ENCODE measurements at places on chromosomes 16 and 17.
A peak's percentile ranks its signal among the peaks of the same experiment; 100 is the strongest.

GRCh38 chr16:31476303-31477219 is 4.6 kb downstream of the TGFB1I1 start:
- peak; percentile 96 for DNase-seq

DNA sequence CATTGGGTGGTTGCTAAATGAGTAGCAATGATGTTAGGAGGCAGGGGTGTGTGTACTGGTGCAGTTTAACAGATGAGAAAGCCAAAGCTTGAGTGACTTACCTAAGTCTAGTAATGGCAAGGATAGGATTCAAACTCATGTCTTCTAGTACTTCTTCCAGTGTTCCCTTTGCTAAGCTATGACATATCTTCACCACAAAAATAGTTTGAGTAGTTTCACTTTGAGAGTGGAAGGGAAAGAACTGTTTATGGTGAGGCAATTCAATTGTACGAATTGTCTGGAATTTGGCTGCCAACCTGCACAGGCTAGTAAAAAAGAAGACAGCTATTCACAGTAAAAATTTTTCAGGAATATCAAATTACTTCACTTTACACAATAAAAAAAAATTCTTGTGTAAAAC is 138.0 kb downstream of the NLK start:
- no peak for DNase-seq

- DNase-seq: no peak
Measured at GRCh38 chr16:19741354-19741753, 23.3 kb downstream of the IQCK start.

GRCh38 chr17:45296833-45297124 is 20.0 kb downstream of the MAP3K14 start:
- no peak for DNase-seq

DNA sequence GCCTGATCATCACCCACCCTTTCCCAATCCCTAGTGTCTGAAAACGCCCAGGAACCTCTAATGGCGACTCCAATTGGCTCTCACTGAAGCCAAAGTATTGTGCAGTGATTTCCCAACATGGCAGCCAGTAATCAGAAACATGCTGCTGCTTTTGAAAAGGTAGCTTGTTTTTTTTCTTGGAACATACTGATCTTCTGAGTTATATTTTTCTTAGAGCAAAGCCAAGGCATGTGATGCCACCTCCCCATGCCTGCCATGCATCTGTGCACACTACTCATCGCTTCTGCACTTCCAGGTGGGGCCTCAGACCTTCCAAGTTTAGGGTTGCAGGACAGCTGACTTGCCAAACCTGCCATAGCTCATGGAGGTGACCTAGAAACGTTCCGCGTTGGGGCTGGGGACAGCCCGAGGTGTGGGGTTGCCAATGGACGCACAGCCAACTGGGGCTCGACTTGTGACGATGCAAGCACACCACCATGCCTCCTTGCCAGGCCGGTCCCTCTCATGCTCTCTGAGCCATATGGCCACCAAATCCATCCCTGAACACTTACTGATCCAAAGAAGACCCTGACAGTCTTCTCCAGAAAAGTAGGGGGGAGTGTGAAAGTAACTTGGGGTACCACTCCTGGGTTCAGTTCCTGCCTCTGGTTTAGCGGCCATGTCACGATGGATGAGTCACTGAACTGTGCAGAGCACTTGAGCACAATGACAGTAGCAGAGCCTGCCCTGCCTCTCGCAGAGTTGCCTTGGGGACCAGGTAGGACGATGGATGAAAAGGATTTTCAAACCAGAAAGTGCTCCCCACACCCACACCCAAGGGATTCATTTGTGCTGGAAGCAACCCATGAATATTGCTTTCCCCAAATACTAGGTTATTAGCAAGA is 155.7 kb downstream of the CCDC182 start:
- no peak for DNase-seq

DNA sequence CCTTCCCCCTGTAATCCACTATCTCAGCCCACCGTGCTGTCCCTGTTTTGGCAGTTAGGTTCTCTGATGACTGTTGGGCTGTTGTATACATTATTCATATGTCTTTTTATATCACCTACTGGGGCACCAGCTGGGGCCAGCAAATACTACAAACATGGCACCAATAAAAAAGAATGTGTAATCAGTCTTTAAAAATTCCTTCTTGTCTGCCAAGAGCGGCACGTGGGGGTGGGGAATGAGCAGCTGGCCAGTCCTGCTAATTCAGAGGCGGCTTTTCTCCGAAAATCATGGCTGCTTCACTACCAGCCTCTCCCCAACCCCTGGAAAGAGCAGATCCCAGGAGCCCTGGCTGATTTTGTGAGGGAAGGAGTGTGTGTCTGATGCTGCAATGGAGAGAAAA is 77.7 kb upstream of the EEF2KMT start:
- DNase-seq: no peak

GRCh38 chr16:78022347-78023060 is at the start of gene CLEC3A:
TSS of gene CLEC3A (plus strand) at chr16:78022548. CDS start at chr16:78022627, 79 bp downstream.
- DNase-seq: no peak

GRCh38 chr17:43628089-43628650 is 33.6 kb downstream of the MEOX1 start:
- peak; percentile 77 for DNase-seq

- peak; percentile 92 for DNase-seq
Measured at GRCh38 chr17:35973333-35974260, 7.7 kb downstream of the CCL16 start.

GRCh38 chr17:75594499-75595283 is 7.1 kb downstream of the MYO15B start:
- peak; percentile 45 for DNase-seq

- DNase-seq: no peak
Measured at GRCh38 chr17:6461792-6462524, 17.7 kb downstream of the PIMREG start.

DNA sequence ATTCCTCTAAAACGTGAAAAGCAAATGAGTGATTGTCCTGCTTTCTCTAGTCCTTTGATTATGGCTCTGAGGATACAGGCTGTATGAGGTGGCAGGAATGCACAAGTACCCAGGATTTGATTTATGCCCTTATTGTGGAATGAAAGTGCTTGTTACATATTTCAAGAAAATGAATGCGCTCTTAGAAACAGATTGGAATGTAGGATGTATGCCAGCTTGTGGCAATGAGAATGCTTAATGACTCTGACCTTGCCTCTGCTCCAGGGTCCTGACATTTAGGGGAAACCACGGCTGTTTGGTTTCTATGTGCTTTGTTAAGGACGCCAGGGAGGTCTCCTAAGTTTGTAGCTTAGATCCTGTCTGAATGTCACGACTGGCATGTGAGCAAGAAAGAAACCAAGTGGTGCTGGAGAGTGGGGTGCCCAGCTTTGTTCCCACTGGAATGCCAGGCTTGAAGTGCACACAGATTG is 22.0 kb downstream of the PRCD start:
- no peak for DNase-seq

- DNase-seq: no peak
Measured at GRCh38 chr16:64880994-64881393, 240.9 kb downstream of the CDH11 start.

DNA sequence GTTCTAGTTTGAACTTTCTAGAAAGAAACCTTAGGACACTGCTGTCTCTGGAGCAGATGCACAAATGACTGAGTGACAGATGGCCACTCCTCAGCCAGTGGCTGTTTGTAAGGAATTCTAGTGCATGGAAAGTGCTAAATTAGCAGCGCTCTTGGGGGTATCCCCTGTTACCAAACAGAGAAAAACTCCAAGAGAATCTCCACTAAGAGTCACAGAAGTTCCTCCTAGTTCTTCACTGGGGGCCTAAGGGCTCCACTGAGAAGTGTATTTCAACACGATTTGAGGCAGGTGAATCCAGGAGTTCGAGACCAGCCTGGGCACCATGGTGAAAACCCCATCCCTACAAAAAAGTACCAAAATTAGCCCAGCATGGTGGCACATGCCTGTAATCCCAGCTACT is 18.1 kb upstream of the IRF8 start:
- DNase-seq: no peak

GRCh38 chr17:72372185-72372584 is 251.4 kb downstream of the SOX9 start:
- no peak for DNase-seq

- no peak for DNase-seq
Measured at GRCh38 chr17:6641247-6641863, 495 bp downstream of the TXNDC17 start.

DNA sequence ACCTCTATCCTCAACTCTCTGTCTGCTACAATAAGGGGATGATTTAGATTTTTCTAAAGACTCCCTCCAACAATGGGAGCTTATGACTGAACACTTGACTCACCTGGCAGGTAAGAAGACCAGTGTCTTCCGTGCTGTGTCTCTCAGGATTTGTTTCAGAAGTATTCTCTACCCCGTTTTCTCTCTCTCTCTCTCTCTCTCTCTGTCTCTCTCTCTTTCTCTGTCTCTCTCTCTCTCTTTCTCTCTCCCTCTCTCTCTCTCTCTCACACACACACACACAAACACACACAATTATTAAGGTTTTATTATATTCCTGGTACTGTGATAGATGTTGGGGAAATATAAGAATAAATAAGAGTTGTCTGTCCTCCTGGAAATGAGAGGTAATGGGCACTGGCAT is 263.9 kb downstream of the TOX3 start:
- no peak for DNase-seq

DNA sequence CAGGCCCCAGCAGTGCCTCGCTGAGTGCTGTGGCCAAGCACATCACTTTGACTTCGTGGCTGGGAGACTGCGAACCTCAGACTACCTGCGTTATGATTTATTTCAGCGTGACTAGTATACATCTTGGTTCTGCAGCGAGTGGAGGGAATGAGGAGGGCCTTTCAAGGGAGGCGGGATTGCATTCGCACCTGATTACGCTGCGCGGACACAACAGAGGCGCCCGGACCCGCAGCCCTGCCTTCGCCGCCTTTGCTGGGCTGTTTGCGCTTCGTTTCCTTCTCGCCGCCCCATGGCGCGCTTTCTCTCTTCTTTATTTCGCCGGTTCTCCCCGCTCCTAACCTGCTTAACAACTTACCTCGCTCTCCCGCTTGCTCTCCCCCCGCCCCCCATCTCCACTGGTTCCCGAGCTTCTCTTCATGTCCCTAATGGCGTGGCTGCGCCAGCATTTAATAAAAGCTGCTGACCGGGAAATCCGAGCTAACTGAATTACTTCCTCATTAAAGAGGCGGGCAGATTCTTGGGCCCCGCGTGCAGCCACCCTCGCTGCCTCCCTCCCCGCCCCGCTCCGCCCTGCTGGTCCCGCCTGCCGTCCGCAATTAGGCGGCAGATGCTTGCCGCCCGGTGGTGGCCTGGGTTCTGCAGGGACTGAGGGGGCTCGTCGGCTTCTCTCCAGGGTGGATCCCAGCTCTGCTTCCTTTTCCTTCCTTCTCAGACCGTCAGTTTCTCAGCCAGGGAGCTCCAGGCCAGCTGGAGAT is 257.6 kb upstream of the SDK2 start:
- DNase-seq: no peak

DNA sequence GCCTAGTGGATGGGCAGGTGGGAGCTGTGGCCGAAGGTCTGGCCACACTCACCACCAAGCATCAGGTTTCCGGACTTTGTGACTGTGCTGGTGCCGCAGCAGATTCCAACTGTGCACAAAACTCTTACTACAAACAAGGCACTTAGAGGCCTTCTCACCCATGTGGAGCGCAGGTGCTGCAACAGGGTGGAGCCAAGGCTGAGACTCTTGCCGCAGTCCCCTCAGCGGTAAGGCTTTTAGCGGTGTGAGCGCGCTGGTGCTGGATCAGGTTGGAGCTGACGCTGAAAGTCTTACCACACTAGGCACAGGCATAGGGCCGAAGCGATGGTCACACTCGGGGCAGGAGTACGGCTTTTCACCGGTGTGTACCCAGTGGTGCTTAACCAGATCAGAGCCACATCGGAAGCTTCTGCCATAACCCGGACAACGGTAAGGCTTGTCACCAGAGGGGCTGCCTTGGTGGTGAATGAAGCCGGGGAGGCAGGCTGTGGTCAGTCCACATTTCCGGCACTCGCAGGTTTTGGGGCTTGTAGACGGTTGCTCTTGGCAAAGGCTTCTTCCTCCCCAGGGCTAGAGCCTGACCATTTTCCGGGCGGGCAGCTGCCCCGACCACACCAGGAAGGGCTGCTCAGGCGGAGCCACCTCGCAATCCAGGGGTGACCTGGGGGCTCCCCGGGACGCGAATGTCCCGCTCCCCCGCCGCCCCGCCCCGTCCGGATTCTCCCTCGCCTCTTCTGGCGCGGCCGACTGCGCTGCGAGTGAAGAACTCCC is 1.0 kb upstream of the ARMC5 start:
- peak; percentile 67 for DNase-seq

GRCh38 chr16:83315271-83315670 is 492.5 kb upstream of the HSBP1 start:
- no peak for DNase-seq

DNA sequence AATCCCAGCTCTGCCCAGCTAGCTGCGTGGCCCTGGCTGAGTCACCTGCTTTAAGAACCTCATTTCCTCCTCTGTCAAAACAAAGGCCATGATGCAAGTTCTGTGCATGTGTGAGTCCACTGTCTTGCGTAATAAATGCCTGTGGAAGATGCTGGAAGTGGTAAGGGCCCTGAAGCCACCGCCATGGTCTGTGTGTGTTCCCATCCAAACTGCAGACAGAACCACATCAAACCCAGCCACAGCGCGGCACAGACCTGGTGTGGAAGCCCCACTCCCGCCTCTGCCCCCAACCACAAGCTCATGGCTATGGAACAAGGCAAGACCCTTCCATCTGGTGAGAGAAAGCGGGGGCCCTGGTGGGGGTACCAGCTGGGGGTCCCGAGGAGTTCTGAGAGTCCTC is 26.0 kb downstream of the NECAB2 start:
- DNase-seq: no peak

DNA sequence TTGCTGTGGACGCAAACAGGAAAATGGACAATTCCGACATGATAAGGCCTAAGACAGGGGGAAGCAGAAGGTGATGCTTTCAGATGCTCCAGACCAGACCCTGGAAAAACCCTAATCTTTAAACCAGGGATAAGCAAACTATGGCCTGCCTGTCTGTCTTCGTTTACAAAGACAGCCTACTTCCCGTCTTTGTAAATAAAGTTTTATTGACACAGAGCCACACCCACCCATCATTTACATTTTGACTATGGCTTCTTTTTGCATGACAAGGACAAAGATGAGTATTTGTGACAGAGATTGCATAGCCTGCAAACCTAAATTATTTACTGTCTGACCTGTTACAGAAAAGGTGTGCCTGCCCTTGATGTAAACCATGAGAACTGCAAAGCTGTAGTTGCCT is 177.9 kb downstream of the WSCD1 start:
- no peak for DNase-seq

- no peak for DNase-seq
Measured at GRCh38 chr17:55546991-55547664, 35.9 kb upstream of the SMIM36 start.

GRCh38 chr17:7024402-7024785 is 1.5 kb downstream of the BCL6B start:
- no peak for DNase-seq

DNA sequence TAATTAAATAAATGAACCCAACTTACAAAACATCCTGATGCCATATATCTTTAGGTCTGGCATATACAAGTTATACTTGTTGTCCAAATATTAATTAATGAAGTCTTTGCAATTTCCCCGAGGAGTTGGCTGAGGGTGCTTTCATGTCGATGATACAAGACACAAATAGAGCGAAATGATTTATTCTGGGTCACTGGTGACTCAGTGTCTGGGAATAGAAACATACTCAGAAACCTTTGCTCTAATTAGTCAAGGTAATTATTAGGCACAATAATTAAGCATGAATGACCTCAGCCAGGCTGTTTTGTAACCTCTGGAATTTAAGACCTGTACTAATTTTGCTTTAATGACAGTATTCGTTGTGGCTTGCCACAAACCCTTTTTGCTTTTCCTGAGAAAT is 37.0 kb upstream of the HAPSTR1 start:
- DNase-seq: no peak

- no peak for DNase-seq
Measured at GRCh38 chr16:66695471-66695934, 1.0 kb downstream of the CMTM4 start.

- DNase-seq: no peak
Measured at GRCh38 chr17:76579281-76579680, 6.4 kb downstream of the ST6GALNAC2 start.

All from right lobe of liver (tissue), 6 donors.